H54 (cell line): ENCODE measurements at places on chromosomes 6 and 20.

GRCh38 chr6:127811900-127812570, 88.8 kb downstream of the THEMIS start:
- no peak for DNase-seq

DNA sequence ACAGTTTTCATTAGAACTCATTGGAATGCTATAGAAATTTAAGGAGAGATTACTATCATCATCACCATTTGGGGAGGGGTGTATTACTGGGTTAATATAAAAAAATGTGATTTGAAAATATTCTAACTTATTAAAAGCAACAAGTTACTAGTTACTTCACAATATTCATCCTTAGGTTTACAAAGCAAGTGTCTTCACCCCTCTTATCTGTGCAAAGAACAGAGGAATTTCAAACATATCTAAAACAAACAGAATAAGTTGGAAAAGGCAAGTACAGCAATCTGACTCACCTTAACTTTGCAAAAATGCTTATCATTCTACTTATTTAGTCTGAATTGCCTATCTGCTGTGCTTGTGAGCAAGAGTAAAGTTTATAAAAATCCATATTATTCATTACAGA, 32.9 kb downstream of the DCBLD1 start:
- no peak for DNase-seq

DNA sequence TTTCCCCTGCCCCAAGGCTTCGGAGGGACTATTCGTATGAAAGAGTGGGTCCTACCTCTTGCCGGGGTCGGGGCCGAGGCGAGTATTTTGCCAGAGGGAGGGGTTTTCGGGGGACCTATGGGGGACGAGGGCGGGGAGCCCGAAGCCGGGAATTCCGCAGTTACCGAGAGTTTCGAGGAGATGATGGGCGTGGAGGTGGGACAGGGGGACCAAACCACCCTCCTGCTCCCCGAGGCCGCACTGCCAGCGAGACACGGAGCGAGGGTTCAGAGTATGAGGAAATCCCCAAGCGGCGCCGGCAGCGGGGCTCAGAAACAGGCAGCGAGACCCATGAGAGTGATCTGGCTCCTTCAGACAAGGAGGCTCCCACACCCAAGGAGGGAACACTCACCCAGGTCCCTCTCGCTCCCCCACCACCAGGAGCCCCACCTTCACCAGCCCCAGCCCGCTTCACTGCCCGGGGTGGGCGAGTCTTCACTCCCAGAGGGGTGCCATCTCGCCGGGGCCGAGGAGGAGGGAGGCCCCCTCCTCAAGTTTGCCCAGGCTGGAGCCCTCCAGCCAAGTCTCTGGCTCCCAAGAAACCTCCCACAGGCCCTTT, 11.3 kb downstream of the PRRC2A start:
- DNase-seq = no peak

GRCh38 chr6:154960299-154960843, 34.7 kb upstream of the TIAM2 start:
- DNase-seq = no peak

GRCh38 chr6:125451750-125452149, 150.0 kb upstream of the HDDC2 start:
- DNase-seq = no peak

DNA sequence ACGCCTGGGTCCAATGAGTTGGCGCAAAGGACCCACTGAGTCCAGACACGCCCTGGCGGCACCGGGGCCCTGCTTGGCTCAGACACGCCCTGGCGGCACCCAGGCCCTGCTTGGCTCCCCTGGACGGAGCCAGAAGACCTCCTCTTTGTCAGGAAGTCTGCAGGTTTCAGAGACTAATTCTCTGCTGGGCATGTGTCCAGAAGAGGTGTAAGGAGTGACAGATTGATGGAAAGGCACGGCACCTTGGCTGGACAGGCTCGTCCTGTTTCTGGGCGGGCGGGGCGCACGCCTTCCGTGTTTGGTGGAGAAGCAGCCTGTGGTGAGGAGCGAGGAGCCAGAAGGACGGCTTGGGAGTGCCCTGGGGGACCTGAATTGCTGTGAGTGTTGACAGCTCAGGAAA, 23.1 kb upstream of the DACT2 start:
- no peak for DNase-seq

DNA sequence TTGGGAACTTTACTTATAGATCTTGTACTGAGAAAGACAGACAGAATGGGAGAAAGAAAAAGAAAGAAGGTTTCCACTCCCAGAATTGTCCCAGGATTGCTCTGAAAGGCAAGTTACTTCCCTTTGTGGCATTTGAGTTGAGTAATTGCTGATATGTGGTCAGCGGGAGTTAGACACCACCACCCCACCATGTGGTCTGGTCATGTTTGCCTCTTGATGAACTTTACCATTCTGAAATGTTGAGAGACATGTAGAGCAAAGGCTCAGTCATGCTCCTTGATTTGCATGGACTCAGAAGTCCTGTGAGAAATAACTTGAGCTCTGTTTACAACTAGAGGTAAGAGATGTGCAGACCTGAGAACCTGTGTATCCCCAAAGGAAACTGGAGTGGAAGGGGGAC, 17.1 kb downstream of the TCF21 start:
- DNase-seq = no peak

DNA sequence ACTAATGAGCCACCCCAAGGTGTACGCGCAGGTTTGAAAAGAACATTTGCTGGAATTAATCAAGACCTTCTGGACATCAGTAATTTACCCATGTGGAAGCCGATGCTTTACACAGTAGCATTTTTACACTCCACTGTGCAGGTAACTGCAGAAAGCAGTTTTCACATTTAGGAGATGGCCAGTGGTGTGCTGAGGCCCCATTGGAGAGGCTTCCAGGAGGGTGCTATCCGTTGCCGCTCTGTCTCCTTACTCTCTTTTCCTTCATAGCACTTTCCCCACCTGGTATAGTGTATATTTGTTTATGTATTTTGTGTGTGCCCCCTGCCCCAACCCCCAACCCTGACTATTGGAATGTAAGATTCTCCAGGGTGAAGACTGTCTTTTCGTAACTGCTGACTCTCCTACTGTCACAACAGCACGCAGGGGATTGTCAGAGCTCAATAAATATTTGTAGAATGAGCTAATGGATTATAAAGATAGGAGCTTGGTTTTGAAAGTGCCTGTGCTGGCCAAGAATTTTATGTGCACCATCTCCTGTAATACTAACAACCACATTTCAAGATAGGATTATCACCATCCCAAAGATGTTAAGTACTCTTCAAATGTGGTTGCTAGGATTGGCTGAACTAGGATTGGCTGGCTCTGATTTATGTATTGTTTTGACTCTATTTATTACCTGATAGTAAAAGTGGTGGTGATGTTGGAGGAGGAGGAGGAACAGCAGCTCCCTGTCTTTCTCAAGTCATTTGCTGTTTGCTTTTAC, 74.0 kb upstream of the GLP1R start:
- DNase-seq = no peak
